Spinal cord (tissue), 10 donors: ENCODE measurements at places on chromosomes 1 and 21. TPM values are rescaled to one million over a fixed set of nuclear protein-coding genes. Genes with fewer than 3 reads are reported as not detected.

Gene TMED5
- 76.1 TPM for total RNA-seq

Gene MTARC1
- total RNA-seq = 19.4 TPM

Gene FCRL4
- total RNA-seq = not detected

Gene SPRR4
- not detected for total RNA-seq

Gene NBPF20
- 7.3 TPM for total RNA-seq

Gene LCE1A
- not detected for total RNA-seq

Gene PTGFRN
- 64.4 TPM for total RNA-seq

Gene NUF2
- total RNA-seq = 13.2 TPM

Gene MTR
- total RNA-seq = 33.9 TPM

Gene LSS
- 78.2 TPM for total RNA-seq
